GM23338 (cell line): ENCODE measurements at places on chromosomes 16 and 17. TPM values are rescaled to one million over a fixed set of nuclear protein-coding genes. Genes with fewer than 3 reads are reported as not detected.

The CACNG1 gene
- total RNA-seq = not detected in 2 replicates

The CYBA gene
- 228 and 275 TPM in 2 replicates for total RNA-seq

The BCAR1 gene
- total RNA-seq = 121 and 140 TPM in 2 replicates

The VMO1 gene
- 0.38 TPM in 1 of 2 replicates, not detected in the other for total RNA-seq

The DUS1L gene
- 110 and 122 TPM in 2 replicates for total RNA-seq

The CLEC18B gene
- 0.31 TPM in 1 of 2 replicates, not detected in the other for total RNA-seq

The KIF22 gene
- total RNA-seq = 179 and 192 TPM in 2 replicates

The EEF2KMT gene
- 28.7 and 37.1 TPM in 2 replicates for total RNA-seq

The THOC6 gene
- total RNA-seq = 71.4 and 86.6 TPM in 2 replicates

The PPL gene
- 26.1 and 31.7 TPM in 2 replicates for total RNA-seq

The CDH1 gene
- total RNA-seq = 142 TPM in 2 replicates

The MFSD6L gene
- 1.9 and 2.8 TPM in 2 replicates for total RNA-seq

The SPOP gene
- 13.9 and 29.4 TPM in 2 replicates for total RNA-seq

The TMEM204 gene
- total RNA-seq = 0.14 TPM in 1 of 2 replicates, not detected in the other

The SMCR8 gene
- total RNA-seq = 19.0 and 20.1 TPM in 2 replicates

The SCGB1C2 gene
- not detected in 2 replicates for total RNA-seq

The CCL15 gene
- not detected in 2 replicates for total RNA-seq

The HOXB8 gene
- not detected in 2 replicates for total RNA-seq

The WNK4 gene
- 0.10 and 0.54 TPM in 2 replicates for total RNA-seq

The ENO3 gene
- 8.9 and 12.1 TPM in 2 replicates for total RNA-seq

The TPSD1 gene
- total RNA-seq = 0.17 TPM in 1 of 2 replicates, not detected in the other

The CNGB1 gene
- total RNA-seq = not detected in 2 replicates

The SDK2 gene
- 3.7 and 5.1 TPM in 2 replicates for total RNA-seq

The ZMYND15 gene
- total RNA-seq = 1.4 TPM in 1 of 2 replicates, not detected in the other

The BIRC5 gene
- 89.7 and 114 TPM in 2 replicates for total RNA-seq

The CCDC144A gene
- total RNA-seq = 3.2 and 4.2 TPM in 2 replicates

The CTRB2 gene
- not detected in 2 replicates for total RNA-seq

The SCIMP gene
- not detected in 2 replicates for total RNA-seq

The VAT1L gene
- total RNA-seq = 22.0 and 24.4 TPM in 2 replicates

The ABCC6 gene
- 0.16 and 0.73 TPM in 2 replicates for total RNA-seq

The KRT27 gene
- not detected in 2 replicates for total RNA-seq

The THRA gene
- total RNA-seq = 9.6 and 10.5 TPM in 2 replicates

The KDM6B gene
- total RNA-seq = 1.4 and 1.8 TPM in 2 replicates

The CCT6B gene
- 0.94 TPM in 1 of 2 replicates, not detected in the other for total RNA-seq

The SEPTIN1 gene
- 0.21 and 0.35 TPM in 2 replicates for total RNA-seq

The TRIM72 gene
- 1.1 and 1.3 TPM in 2 replicates for total RNA-seq

The KRT24 gene
- total RNA-seq = not detected in 2 replicates

The CES1 gene
- total RNA-seq = not detected in 2 replicates

The CTRB1 gene
- total RNA-seq = not detected in 2 replicates

The MLX gene
- total RNA-seq = 23.3 and 34.1 TPM in 2 replicates

The TM4SF5 gene
- not detected in 2 replicates for total RNA-seq

The WNT9B gene
- total RNA-seq = 0.17 and 0.62 TPM in 2 replicates

The HOXB4 gene
- not detected in 2 replicates for total RNA-seq

The COPRS gene
- total RNA-seq = 50.9 and 51.5 TPM in 2 replicates

The ITGAD gene
- total RNA-seq = not detected in 2 replicates

The AIPL1 gene
- total RNA-seq = 0.17 and 0.43 TPM in 2 replicates

The PRSS36 gene
- 1.3 and 1.4 TPM in 2 replicates for total RNA-seq

The PDILT gene
- not detected in 2 replicates for total RNA-seq

The P3H4 gene
- total RNA-seq = 27.9 and 33.3 TPM in 2 replicates

The DHRS7C gene
- total RNA-seq = not detected in 2 replicates

The CBX2 gene
- 91.1 and 114 TPM in 2 replicates for total RNA-seq

The CD300E gene
- total RNA-seq = not detected in 2 replicates

The TNFRSF12A gene
- 78.0 and 100.0 TPM in 2 replicates for total RNA-seq
